ENCODE measurements at places on chromosomes 1 and 21.

DNA sequence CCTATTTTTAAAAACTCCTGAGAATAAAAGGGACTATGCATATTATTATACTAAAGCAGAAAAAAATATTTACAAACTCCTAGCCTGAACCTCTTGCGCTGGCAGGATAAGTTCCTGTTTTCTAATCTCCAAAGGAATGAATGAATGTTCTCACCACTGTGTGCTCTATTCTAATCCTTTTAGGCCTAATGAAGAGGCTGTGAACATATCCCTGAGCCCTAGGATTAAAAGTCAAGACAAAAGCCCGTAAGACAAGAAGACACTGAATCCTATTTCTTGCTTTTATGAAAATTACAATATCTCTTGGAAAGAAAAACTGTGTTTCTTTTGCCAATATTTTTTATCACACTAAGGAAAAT is 317.5 kb downstream of the HHAT start:
- no peak for DNase-seq

DNA sequence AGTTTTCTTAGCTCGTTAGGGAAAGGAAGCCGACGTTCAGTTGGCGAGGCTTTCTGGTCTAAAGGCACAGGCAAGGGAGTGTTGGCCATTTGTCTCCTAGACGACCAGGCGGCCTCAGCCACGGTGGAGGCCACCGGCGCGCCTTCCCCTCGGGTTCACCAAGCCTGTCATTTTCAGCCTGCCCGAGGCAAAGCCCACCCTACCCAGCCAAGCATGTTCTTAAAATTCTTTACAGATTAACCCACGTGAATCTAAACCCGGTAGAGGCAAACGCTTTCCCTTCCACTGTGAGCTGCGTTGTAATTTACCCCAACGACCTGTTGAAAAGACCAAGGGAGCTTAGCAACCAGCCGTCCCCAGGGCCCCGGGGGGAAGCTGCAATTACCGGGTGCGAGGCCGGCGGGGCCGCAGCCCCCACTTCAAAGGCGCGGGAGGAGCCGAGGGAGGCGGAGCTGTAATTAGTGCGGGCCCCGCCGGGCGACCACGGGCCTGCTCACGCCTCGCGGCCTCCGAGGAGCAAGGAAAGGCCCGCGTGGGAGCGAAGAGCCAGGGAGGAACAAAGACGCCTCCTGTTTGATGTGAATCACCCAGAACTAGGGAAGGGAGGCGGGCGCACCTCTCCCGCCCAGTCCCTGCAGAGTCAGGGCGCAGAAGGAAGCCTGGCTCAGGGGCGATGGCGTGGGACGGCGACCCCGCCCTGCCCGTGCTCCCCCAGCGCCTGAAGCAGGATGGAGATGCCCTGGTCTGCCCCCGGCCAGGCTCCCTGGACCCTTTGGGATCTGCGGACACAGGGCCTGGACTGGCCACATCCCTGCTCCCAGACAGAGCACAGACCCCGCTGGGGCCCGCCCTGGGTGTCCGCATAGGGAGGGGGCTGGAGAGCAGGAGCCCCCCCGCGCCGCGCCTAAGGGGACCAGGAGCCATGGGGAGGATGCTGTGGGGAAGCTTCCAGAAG is 12.1 kb upstream of the TSPEAR start:
- DNase-seq = no peak

DNA sequence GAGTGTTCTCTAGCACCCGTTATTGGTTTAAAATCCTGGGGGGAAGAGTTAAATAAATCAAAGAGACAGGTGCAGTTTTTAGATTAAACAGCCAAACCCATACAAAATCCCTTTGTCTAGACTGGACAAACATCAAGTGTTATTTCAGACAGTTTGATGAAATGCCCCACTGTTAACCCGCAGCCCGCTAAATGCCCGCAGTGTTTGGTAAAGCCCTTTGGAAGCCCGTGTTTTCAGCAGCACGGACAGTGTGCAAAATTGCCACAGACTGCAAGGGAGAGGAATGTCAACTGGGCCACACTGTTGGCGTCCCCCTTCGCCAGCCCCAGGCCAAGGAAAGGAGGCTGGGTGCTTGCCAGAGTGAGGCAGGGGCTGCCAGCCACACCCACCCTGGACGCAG is 26.6 kb downstream of the AJAP1 start:
- no peak for DNase-seq

GRCh38 chr1:214448536-214448935 is 102.9 kb downstream of the PTPN14 start:
- DNase-seq = no peak

- no peak for DNase-seq
Observed at GRCh38 chr1:64590316-64590715, 120.4 kb downstream of the CACHD1 start.

GRCh38 chr1:209266590-209267205 is 316.8 kb upstream of the CAMK1G start:
- no peak for DNase-seq

GRCh38 chr1:6465461-6466005 is 440 bp downstream of the TNFRSF25 start:
- no peak for DNase-seq

DNA sequence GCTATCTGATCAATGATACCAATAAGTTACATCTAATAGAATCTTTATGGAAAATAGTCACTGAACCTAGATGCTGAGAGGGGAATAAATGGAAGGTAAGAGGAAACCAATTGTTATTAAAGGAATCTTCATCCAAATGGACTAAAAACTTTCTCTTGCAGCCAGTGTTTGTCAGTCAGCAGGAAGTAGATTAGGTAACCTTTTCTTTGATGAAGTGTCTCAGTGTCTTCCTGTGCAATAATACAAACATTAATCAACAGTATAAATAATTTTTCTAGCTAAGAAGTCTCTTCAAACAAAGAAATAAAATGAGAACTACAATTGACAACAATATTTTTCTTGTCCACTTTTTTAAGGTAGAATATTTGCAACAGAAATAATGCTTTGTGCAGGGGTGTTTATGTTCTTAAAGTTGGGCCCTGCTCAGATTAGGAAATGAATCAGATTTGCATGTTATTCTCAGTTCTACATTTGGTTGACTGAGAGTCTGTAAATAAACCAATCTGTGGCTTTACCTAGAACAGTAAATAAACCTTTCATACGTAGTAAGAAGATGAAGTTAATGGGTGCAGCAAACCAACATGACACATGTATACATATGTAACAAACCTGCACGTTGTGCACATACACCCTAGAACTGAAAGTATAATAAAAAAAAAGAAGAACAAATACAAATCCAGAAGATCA is 391.4 kb downstream of the MRPL39 start:
- DNase-seq = no peak

DNA sequence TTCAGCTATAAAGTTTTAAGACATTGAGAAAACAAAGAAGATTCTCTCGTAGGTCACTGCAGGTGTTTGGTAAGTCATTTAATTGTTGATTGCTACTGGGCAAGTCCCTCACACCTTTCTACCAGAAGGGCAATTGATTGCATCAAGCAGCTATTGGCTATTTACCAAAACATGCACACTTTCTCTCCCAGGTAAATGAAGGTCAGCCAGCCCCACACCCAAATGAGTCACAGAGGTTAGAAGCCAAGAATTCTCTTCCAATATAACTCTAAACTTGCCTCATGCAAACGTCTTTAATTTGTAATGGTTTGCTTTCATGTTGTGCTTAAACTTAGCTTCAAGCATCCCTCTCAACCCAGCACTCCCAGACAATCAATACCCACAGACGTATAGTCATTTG is 475.3 kb upstream of the ADGRL2 start:
- DNase-seq = no peak

- DNase-seq = peak; percentile 60
Observed at GRCh38 chr1:2526824-2527555, 594 bp upstream of the PANK4 start.

DNA sequence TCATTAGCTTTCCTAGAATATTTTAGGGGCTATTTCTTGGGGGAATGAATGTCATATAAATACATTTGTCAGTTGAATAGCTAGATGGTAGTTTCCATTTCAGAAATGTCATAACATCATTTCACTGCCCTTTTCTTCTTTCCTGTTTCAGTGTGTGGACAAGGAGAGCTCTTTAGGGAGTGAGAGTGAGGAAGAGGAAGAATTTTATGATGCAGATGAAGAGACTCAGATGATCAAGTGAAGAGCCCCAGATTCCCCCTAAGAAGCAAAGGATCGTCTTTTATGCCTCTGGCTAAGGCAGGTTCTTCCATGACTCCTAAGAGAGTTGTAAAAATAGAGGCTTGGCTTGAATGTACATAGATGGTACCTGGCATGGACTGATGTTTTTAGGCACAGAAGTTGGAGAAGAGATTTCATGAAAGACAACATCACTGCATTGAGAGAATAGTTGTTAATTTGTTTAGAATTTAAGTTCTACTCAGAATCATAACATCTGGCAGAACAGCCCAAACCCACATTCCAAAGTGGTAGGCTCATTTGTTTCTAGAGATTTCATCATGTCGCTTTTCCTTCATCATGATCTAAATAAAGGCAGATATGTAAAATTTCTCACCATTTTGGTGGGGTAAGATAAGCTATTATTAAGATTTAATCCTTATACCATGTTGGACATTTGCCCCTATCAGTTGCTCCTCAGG is 44.2 kb upstream of the MAB21L3 start:
- DNase-seq = no peak

GRCh38 chr21:27622631-27623030 is 655.7 kb upstream of the ADAMTS5 start:
- no peak for DNase-seq

DNA sequence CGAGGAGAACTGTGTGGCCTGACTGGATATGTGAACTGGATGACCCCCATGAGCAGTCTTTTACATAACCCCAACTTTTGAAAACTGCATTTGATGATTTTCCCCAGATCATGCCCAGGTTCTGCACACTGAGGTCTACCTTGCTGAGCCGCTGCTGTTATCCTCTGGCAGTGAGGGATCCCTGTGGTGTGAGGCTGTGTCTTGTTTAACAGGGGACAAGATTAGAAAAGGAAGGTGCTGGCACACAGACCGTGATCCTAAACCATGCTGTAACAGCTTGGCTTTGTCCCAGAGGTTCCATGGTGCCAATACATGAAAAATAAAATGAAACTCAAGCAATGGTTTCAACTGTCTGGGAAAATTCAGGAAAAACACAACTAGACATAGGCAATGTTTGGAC is 134.2 kb downstream of the ZZZ3 start:
- DNase-seq = no peak

- DNase-seq = no peak
Observed at GRCh38 chr21:16605597-16605996, 875.8 kb downstream of the USP25 start.

DNA sequence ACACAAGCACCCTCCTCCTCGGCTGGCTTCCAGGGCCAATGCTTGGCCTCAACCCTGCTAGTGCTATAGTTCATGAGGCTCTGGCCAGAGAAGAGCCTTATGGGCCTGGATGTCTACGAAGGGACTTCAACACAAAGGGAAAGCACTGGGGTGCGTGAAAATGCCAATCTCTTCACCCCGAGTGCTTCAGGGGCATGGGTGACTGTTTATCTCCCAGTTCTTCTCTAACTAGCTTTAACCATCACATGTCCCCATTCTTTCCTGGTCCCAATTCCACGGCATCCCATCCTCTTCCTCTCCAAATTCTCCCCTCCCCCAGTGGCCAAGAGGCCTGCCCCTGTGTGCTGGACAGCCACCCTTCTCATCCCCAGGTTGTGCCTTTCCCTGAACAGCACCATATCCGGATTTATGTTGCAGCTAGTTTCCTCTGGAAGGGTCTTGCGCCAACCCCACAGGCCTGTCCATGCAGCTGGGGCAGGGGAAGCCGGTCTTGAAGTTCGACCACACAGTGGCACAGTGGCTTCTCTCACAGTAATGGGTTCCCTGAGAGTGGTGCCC is 16.7 kb downstream of the ABCA4 start:
- DNase-seq = no peak

- no peak for DNase-seq
Observed at GRCh38 chr1:234990874-234991801, 137.5 kb downstream of the TOMM20 start.

- DNase-seq = no peak
Observed at GRCh38 chr1:163191301-163191700, 11.4 kb downstream of the RGS5 start.

- no peak for DNase-seq
Observed at GRCh38 chr21:30269803-30270530, 12.8 kb downstream of the KRTAP24-1 start.

GRCh38 chr1:161952607-161953172 is 71.0 kb downstream of the OLFML2B start:
- no peak for DNase-seq

DNA sequence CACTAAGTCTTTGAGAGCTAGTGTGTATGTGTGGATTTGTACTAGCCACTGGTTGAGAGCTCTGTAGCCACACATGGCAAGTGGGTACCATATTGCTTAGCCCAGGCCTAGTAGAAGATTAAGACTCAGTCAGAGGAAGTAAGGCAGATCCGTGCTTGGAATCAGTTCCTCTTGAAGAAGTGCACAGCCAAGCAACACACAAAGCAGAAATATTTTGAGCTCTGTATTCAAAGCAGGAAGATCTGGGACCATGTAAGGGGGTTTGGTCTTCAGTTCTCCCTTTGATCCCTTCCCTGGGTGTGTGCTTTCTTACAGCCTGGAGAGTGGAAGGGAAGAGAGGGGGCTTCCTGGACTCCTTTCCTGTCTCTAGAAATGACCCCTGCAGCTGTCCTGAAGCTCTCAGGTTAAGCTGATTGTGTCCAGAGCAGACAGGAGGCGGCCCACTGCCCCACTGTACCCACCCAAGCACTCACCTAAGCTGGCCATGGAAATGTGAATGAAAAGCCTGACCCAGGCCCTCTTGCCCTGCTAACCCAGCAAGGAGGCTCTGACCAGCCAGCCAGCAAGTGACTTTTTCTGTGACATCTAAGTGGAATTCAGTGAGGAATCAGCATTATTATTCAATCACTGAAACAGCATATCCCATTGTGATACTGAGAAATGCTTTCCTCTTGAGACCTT is 3.6 kb downstream of the ETS2 start:
- no peak for DNase-seq

- peak; percentile 2 for DNase-seq
Observed at GRCh38 chr1:114715952-114716303, 643 bp downstream of the NRAS start.

- DNase-seq = no peak
Observed at GRCh38 chr1:108661030-108661609, at the start of gene HENMT1. TSS of gene HENMT1 (minus strand) at chr1:108661093. CDS start at chr1:108659884, 1,209 bp downstream.

DNA sequence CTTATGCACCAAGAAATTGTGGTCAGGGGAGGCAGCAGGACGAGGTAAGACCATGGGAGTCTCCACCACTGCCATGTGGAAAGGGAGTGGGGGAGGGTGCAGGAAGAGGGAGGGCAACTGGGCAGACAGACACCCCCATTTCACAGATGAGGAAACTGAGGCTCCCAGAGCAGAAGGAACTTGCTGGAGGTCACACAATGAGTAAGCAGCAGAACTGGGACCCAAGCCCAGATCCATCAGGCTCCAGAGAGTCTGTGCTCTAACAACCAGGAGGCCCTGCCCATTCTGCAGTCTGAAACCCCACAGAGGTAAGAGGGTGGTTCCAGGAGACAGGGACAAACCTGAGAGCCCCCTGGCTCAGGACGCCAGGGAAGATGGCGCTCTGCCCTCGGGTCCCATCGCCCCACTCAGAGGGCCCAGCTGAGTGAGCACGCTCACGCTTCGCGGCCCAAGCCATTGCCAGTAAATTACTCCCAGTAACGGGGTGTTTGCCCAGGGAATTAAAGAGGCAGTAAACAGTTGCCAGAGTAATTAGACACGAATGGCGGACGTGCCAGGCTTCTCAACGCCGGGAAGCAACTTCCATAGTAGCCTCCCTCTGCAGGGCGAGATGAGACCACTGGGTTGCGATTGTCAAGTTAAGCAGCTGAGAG is 59.2 kb downstream of the MATN1 start:
- no peak for DNase-seq

GRCh38 chr21:31837618-31838390 is 35.0 kb upstream of the HUNK start:
- DNase-seq = no peak
